ENCODE measurements at places on chromosomes 7 and 10.

DNA sequence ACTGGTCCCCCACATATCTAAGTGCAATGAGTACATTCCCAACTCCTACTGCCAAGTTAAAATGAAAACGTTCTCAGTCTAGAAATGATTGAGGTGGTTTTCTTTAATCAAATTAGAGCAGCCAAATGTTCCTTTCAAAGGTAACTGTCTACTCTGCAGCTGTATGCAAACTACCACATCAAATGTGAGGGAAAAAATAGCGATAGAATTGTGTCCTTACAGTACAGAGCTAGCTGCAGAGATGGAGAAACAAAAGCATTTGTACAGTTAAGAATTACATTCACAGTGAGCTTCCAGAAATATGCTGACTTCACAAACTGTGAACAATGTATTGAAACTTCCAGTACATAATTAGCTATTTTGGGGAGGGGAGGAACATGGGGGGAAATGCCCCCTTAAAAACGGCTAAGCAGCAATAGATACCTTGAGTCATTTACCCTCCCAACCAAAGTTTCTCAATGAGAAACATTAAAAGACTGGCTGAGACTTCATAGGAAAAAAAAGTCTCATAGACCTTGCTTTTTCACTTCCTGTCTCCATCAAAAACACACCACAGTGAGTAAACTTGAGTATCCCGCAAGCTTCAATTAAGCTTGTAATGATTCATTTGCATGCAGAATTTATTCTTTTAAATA is 22.9 kb downstream of the CDK6 start:
- DNase-seq, result peak; percentile 61

DNA sequence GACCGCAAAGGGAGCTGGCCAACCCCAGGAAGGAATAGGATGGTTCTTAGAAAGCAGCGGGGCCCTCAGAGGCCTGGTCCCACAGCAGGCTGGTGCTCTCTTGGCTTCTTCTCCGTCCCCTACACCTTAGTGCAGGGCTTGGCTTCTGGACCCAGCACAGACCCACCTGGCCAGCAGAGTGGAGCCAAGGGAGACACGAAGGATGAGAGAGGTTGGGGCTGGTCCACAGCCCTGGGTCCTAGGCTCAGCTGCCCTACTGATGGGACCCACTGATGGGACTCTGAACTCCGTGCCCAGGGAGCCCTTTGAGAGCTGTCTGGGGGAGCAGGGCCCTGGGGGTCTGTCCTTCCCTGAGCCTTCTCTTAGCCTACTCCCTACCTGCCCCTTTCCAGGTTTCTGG is 6.2 kb upstream of the TLX1 start:
- no peak for DNase-seq

GRCh38 chr10:17675638-17676037 is 31.7 kb downstream of the STAM start:
- peak; percentile 36 for DNase-seq

DNA sequence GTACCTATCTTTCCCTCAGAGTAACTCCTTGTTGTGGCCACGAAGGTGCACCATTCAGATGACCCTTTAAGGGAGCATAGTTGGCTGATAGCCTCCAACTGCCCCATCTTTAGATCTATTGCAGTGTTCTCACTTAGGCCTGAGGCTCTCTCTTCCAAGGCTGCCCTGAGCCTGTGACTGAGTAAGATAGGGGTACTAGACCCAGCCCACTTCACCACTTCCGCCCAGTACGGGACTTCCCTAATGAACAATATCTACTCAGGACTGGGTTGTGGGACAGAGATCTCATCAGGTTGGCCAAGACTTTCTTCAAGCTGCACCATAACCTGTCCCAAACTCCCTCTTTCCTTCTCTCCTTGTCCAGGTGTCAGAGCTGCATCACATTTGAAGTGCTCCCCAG is 5.7 kb upstream of the GNAI1 start:
- no peak for DNase-seq

GRCh38 chr7:27723085-27723484 is 16.9 kb upstream of the TAX1BP1 start:
- DNase-seq, result no peak

GRCh38 chr7:18590744-18591340 is 95.3 kb downstream of the HDAC9 start:
- peak; percentile 40 for DNase-seq

DNA sequence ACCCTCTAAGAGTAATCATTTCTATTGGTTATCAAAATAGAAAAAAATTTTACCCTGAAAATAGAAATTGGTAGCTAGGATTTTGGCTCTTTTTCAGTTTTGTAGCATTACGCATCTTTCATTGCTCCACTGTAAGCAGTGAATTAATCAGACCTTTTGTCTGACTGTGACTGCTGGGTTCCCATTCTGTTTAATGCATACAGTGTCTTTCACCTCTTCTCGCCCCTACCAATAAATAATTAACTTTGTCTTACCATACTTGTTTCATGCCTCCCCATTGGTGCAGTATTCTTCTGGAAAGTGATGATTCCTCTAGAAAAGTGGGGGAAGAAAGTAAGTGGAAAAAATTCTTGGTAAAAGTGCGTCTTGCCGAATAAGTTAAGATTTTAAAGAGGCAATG is 73.2 kb downstream of the AP3M1 start:
- peak; percentile 41 for DNase-seq

DNA sequence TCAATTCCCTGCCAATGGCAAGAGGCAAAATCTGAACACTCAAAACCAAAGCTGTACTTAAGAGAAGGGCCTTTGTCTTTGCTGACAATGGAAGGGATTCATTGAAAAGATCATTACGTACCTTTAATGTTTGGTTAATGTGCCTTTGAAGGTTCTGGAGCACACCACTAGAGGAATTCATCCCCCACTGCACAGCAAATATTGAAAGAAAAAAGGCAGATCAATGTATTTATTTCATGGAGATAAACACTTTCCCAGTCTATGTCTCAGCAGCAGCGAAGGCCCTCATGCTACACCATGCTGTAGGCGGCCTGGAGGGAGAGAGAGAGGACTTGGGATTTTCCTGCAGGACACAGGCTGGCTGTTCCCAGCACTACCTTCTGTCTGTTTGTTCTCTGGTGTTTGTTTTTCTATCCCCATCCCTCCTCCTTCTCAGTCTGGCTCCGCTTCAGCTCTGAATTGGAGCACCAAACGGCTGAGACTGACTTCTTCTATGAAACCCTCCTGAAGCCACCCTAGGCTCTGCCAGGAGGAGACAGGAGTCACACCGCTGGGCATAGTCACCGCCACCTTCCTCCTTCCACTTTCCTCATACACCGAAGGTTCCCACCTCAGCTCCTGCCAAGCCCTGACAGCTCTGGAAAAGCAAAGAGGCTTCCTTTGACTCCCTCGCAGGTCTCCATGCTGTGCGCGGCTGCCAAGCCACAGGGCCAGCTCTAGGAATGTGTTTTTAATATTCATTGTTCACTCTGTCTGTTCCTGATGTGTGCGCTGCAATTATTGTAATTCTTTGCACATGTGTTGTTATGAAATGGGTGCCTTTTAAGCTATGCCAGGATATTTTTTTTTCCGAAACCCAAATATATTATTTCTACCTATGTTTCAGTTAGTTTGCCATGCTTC is 301.5 kb downstream of the FZD1 start:
- peak; percentile 52 for DNase-seq

- no peak for DNase-seq
Observed at GRCh38 chr10:125859128-125859817, 21.8 kb downstream of the DHX32 start.

DNA sequence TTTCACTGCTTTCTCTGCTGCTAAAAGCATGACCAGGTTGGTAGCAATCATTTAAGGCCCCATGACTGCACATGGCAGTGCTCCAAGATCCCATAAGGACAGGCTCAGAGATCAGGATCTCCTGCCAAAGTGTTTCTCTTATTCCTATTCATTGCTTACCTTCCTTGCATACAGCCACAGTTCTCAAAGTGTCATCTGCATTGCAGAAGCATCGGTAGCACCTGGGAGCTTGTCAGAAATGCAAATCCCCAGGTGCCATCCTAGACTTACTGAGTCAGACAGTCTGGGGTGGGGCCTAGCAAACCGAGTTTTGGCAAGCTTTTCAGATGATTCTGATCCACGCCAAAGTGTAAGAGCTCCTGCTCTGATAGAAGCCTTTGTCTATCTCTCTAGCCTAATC is 489.0 kb upstream of the AUTS2 start:
- no peak for DNase-seq

GRCh38 chr7:22174574-22174953 is 182.4 kb downstream of the RAPGEF5 start:
- no peak for DNase-seq

GRCh38 chr7:15440482-15440881 is 121.3 kb downstream of the AGMO start:
- DNase-seq, result no peak

- peak; percentile 59 for DNase-seq
Observed at GRCh38 chr7:43646603-43647338, 63.9 kb downstream of the STK17A start.

DNA sequence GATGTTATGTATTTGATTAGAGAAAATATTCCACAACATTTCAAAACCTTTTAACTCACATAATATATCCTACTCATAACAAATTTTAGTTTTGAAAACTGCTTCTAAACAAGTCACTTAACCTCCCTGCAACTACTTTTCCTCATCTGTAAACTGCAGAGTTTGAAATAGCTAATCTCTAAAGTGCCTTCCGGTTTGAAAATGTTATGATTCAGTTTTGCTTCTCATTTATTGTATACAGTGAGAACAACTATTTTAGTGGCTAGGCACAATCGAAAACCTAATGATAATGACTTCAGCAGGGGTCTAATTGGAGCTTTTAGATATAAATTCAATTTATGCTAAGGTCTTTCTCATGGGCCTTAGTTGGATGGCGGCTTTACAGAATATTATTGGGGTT is 30.7 kb upstream of the TEX47 start:
- no peak for DNase-seq

- DNase-seq, result no peak
Observed at GRCh38 chr7:20403331-20403730, 72.6 kb downstream of the ITGB8 start.

DNA sequence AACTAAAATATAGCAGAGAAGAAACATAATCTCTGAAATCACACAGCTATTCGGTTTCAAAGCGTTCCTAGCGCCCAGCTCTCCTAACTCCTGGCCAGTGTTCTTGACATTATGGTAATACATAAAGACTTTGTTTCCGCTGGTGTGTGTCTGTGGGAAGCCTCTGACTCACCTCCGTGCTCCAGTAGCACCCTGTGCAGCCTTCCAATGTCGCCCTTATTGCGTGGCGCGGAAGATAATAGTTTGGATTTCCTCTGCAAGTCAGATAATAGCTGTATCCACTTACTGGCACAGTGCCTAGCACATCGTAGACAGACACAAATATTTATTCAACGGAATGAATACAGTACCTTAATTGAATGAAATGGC is 570 bp downstream of the BMS1 start:
- DNase-seq, result peak; percentile 72

- DNase-seq, result no peak
Observed at GRCh38 chr7:2894118-2894940, 50.2 kb upstream of the GNA12 start.

DNA sequence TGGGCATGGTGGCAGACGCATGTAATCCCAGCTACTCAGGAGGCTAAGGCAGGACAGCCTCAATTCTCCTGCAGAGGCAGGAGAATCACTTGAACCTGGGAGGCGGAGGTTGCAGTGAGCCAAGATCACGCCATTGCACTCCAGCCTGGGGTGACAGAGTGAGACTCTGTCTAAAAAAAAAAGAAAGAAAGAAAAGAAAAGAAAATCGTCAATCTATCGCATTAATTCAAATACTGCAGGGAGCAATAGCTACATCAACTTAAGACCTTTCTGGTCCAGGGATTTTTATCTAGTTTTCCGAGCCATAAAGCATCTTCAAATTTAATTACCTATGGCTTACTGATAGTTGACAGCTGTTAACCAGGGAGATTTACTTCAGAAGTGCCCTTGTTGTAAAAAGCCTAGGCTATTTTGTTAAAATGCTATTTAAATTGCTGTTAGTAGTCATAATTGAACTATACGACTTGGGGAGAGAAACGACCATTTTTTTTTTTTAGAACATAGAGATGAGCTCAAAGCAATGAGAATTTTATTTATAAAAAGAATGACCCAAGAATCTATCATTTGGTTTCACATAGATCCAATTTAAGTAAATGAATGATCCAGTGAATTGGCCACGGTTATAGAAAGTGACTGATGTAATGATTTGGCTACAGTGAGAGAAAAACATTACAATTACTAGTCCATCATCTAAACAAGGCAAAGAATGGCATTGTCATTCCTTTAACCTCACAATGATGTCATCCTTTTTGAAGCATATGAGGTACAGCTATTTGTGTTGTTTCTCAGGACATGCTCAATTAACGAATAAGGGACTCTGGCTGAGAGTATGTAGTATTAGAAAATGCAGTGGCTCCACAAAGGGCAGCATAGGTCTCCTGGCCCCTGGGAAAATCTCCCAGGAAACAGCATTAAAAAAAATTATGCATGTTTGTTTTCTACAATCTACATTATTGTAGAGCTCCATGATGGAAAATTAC is 85.3 kb downstream of the SEMA3C start:
- peak; percentile 96 for DNase-seq

- DNase-seq, result no peak
Observed at GRCh38 chr7:67847092-67847787, 850.6 kb downstream of the TYW1 start.

GRCh38 chr10:11515596-11516430 is 95.6 kb downstream of the USP6NL start:
- DNase-seq, result peak; percentile 21

DNA sequence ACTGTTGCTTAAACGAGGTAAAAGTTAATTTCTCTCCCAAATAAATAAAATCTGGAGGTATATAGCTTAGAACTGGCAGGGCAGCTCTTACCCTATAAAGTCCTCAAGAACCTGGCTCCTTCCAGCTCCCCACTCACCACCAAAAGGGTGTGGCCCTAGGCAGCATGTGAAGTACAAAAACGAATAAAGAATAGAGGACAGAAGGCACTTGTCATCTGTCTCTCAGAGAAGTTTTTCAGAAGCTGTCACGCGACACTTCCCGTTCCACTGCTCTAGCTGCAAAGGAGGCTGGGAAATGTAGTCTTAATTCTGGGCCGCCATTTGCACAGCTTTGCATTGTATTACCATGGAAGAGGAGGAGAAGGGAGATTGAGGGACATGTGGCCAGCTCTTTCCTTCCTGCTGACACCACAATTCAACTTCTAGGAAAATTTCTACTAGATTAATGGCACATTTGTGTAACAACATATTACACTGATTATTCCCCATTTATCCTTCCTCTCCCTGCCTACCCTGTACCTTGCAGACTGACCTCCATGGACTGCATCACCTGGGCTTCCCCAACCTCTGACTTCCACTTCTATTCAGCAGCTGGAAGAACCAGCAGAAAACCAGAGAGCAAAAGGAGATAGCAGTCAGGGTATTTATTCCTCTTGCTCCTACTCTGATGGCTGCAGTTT is 62.2 kb downstream of the CCDC71L start:
- peak; percentile 49 for DNase-seq

GRCh38 chr7:76296743-76297740 is 5.4 kb upstream of the HSPB1 start:
- peak; percentile 84 for DNase-seq

All from astrocyte (in vitro differentiated cells and primary cell).